ENCODE measurements at places on chromosomes 6 and 20. TPM values are rescaled to one million over a fixed set of nuclear protein-coding genes. Genes with fewer than 3 reads are reported as not detected.

NUDT3 gene
- 34.1 TPM for total RNA-seq

SMLR1 gene
- not detected for total RNA-seq

GRCh38 chr6:107132330-107132954 lies 17.1 kb upstream of the BEND3 start:
- peak; percentile 43 for DNase-seq
- no peaks in the 10 kb centered on the region for H3K4me1 ChIP-seq
- H3K27ac ChIP-seq, result no peak overlapping the region
- H3K36me3 ChIP-seq, result no peaks in the 10 kb centered on the region
- no peaks in the 10 kb centered on the region for H3K27me3 ChIP-seq
- no peak overlapping the region for H3K4me3 ChIP-seq

- DNase-seq, result no peak
- no peaks in the 10 kb centered on the region for H3K4me1 ChIP-seq
- no peaks in the 10 kb centered on the region for H3K27me3 ChIP-seq
- H3K36me3 ChIP-seq, result no peaks in the 10 kb centered on the region
- H3K4me3 ChIP-seq, result no peak overlapping the region
Measured at GRCh38 chr20:36261389-36262105, 25.3 kb downstream of the AAR2 start.

GRCh38 chr6:157380458-157380778 lies 572 bp upstream of the ZDHHC14 start:
- DNase-seq, result no peak
- peaks cover 8% of the 10 kb centered on the region for H3K27me3 ChIP-seq
- H3K4me3 ChIP-seq, result peak overlapping the region; percentile 96
- peaks cover 4% of the 10 kb centered on the region for H3K4me1 ChIP-seq
- H3K36me3 ChIP-seq, result no peaks in the 10 kb centered on the region

- no peak for DNase-seq
- H3K36me3 ChIP-seq, result no peaks in the 10 kb centered on the region
- peak overlapping the region; percentile 30 for H3K27ac ChIP-seq
- H3K4me3 ChIP-seq, result no peak overlapping the region
- H3K4me1 ChIP-seq, result peaks cover 33% of the 10 kb centered on the region
Measured at GRCh38 chr20:48901326-48901725, 20.2 kb upstream of the ARFGEF2 start.

GRCh38 chr6:27096834-27097511 lies 150.5 kb upstream of the PRSS16 start:
- no peaks in the 10 kb centered on the region for H3K27me3 ChIP-seq
- peak; percentile 78 for DNase-seq
- H3K4me1 ChIP-seq, result no peaks in the 10 kb centered on the region
- H3K36me3 ChIP-seq, result no peaks in the 10 kb centered on the region
- no peak overlapping the region for H3K27ac ChIP-seq

PGC gene
- not detected for total RNA-seq

MOCS1 gene
- 4.0 TPM for total RNA-seq

ARHGAP40 gene
- not detected for total RNA-seq

All from A673 (cell line).